ENCODE measurements at places on chromosomes 13 and 19.
A peak's percentile ranks its signal among the peaks of the same experiment; 100 is the strongest.

- H3K4me1 ChIP-seq = peaks cover 50% of the 10 kb centered on the region
- H3K27ac ChIP-seq = peak overlapping the region; percentile 97
- H3K27me3 ChIP-seq = no peaks in the 10 kb centered on the region
- peak; percentile 91 for DNase-seq
These were observed 1.2 kb downstream of the ZFP36 start for GRCh38 chr19:39407660-39408391.

- no peak within 1 kb of the TSS for H3K27ac ChIP-seq
- peak; percentile 49 for DNase-seq
- H3K36me3 ChIP-seq = no peaks in the 10 kb centered on the region
These were observed at the start of gene CGB7 for GRCh38 chr19:49057636-49058234. Gene CGB7, minus strand, starts transcription at chr19:49057749. Its CDS starts 2,374 bp downstream, at chr19:49055375.

DNA sequence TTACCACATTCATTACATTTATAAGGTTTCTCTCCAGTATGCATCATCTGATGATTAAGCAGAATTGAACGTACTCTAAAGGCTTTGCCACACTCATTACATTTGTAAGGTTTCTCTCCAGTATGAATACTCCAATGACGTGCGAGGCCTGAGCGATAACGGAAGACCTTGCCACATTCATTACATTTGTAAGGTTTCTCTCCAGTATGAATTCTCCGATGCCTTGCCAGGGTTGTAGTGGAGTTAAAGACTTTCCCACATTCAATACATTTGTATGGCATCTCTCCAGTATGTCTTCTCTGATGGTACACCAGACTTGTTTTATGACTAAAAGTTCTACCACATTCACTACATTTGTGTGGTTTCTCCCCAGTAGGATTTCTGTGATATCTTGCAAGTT, 16.8 kb upstream of the ZNF432 start:
- peaks cover 38% of the 10 kb centered on the region for H3K36me3 ChIP-seq
- no peaks in the 10 kb centered on the region for H3K4me1 ChIP-seq
- H3K4me3 ChIP-seq = peak overlapping the region; percentile 30
- H3K27me3 ChIP-seq = no peaks in the 10 kb centered on the region
- no peak overlapping the region for H3K27ac ChIP-seq
- no peak for DNase-seq

DNA sequence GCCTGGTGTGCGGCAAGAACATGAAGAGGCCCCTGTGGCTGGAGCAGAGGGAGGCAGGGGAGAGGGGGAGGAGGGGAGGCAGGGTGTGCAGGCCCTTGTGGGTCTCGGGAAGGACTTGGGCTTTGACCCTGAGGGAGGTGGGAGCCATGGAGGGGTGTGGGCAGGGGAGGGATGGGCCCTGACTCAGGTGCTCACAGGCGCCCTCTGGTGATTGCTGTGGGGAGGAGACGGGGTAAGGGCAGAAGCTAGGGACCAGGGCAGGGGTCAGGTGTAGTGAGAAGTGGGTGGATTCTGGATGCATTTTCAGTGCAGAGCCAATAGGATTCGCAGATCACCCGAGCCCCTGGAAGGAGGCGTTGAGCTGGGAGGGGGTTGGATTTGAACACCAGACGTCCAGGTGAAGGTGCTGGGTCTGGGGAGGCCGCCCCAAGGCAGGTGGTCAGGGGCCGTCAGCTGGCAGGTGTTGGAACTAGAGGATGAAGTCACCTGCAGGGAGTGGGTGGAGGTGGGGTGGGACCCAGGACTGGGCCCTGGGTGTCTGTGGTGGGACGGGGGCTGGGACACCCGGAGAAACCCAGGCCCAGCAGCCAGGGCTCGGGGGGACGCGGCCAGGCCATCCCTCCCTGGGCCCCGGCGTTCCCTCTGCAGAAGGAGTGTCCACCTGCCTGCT, 185.4 kb downstream of the KDM4B start:
- no peak overlapping the region for H3K27ac ChIP-seq
- no peaks in the 10 kb centered on the region for H3K27me3 ChIP-seq
- DNase-seq = no peak
- H3K4me1 ChIP-seq = no peaks in the 10 kb centered on the region

GRCh38 chr13:113452466-113452865, 822 bp downstream of the ADPRHL1 start:
- no peak overlapping the region for H3K4me3 ChIP-seq
- H3K27ac ChIP-seq = no peak overlapping the region
- H3K36me3 ChIP-seq = no peaks in the 10 kb centered on the region
- H3K27me3 ChIP-seq = no peaks in the 10 kb centered on the region
- no peak for DNase-seq
- H3K4me1 ChIP-seq = no peaks in the 10 kb centered on the region
